ENCODE measurements at places on chromosomes 4 and X. TPM values are rescaled to one million over a fixed set of nuclear protein-coding genes. Genes with fewer than 3 reads are reported as not detected.

DNA sequence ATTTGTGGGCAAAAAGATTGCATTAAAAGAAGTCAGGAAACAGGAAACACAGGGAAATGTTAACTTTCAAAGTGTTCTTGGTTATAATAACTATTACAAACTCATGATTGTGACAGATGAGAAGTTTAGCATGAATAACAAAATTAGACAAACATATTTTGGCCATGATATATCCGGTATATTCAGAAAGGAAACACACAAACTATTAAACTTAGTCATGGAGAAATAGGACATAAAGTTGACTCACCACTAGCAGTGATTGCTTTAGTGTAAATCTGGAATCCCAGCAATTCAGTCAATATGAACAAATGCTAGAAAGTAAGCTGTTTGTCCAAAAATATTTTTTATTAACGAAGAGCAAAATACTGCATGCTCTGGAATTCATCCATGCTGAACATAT is 1299.9 kb downstream of the C4orf33 start:
- DNase-seq: peak; percentile 87

GRCh38 chrX:103818842-103819619 is 13.0 kb downstream of the RAB9B start:
- DNase-seq: no peak

DNA sequence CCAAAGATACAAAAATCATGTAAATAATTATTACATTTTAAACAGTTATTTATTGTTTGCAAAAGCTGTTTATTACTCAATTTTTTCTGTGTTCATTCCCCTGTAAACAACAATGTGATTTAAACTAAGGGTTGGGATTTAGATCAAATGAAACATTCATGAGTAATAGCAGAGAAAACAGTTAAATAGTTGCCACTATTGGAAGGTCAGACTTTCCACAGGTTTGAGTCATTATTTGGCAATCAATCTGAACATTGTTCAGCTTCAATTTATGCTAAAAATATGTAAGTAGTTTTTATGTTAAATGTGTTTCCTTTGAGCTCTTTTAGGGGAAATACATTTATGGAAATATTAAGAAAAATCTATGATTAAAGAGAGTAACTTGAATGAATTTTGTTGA is 144.9 kb downstream of the STIM2 start:
- DNase-seq: peak; percentile 80

- DNase-seq: peak; percentile 50
These were observed 734 bp upstream of the GALNT7 start for GRCh38 chr4:173167758-173168395.

DNA sequence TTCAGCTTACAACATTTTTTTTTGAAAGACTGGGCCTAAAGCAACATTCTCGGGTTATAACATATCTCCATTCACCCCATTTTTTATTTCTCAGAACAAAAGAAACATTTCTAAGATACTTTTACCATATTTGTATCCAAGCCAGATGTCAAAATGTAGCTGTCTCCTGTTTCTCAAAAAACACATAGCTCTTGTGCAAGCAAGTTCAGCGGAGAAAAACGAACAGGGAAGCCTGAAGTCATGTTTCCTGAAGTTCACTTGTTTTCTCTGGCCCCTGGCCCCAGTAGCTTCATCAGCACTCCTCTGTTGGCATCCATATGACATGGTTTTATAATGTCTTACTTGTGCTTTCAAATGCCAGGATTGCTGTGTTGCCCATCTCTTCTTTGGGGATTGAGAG is 218.2 kb downstream of the BANK1 start:
- no peak for DNase-seq

RGN gene
- not detected for total RNA-seq

- DNase-seq: peak; percentile 61
These were observed 81.9 kb upstream of the QRFPR start for GRCh38 chr4:121462660-121463261.

GRCh38 chr4:528835-529234 is 29.8 kb downstream of the PIGG start:
- no peak for DNase-seq

DNA sequence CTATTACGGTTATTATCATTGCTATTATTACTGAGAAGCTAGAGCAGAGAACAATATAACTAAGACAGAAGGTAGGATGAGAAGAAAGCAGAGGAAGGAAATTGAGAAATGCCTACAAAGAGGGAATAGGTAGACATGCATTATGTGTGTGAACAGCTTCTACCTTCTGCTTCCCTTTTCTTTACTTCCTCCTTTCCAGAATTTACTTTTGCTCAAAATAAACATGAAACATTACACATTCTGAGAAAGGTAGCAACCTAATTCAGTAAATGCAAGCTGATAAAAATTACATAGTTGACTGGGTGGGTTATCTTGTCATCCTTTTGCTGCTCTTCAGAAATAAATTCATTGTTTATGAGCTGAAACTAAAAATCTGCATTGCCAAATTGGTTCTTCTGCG is 54.6 kb downstream of the AMOT start:
- no peak for DNase-seq

NLGN3 gene
- total RNA-seq: 0.23 TPM

- DNase-seq: no peak
These were observed 208.1 kb downstream of the SLC39A8 start for GRCh38 chr4:102137217-102137616.

CCKAR gene
- not detected for total RNA-seq

DNA sequence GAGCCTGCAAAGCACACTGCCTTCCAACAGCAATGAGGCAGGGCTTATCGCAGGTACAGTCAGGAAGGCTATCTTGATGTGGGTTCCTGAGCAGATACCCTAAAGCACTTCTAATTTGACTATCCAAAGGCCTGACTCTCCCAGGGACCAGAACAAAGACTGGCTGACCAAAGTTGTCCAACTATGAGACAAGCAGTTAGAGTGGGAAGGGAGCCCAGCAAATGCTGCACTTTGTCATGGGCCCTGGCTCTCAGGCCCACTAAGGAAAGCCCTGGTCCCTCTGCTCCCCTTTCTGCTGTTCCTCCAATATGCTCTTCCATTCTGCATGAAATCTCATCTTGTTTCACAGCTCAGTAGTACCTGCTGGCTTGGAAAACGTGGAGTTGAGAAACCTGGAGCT is 391.0 kb downstream of the RAB28 start:
- no peak for DNase-seq

All from LHCN-M2 (cell line).